ENCODE measurements at places on chromosomes 7 and 10. TPM values are rescaled to one million over a fixed set of nuclear protein-coding genes. Genes with fewer than 3 reads are reported as not detected.

GSDME gene
- 79.9 TPM for total RNA-seq

BUB3 gene
- total RNA-seq = 142 TPM

SERPINE1 gene
- 2,020 TPM for total RNA-seq

PDE6C gene
- total RNA-seq = not detected
